Brain microvascular endothelial cell (primary cell): ENCODE measurements at places on chromosomes 12 and 14.
A peak's percentile ranks its signal among the peaks of the same experiment; 100 is the strongest.

- DNase-seq: no peak
Measured at GRCh38 chr12:96749999-96750398, 157.1 kb upstream of the NEDD1 start.

DNA sequence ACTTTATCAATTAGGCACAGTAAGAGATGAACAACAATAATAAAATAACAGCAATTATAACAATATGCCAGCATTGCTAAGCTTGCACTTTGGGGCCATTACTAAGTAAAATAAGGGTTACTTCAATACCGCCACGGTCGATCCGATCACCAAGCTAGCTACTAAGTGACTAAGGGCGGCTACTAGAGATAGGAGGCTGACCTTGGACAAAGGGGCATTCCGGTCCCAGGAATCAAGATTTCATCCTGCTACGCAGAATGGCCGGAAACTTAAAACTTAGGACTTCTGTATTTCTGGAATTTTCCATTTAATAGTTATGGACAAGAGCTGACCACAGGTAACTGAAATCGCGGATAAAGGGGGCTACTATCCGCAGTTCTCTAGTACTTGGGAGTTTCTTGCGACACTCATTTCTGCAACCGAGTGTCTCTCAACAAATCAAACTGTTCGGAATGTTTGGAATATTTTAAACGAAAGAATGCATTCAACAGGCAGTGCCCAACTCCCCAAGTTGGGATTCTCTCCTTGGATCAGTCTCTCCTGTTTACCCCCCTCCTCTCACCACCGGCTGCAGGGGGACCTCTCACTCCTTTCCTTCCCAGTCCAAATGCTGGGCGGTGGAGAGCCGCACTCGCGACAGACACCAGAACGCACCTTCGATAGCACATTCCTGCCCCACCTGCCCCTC lies 650 bp downstream of the HEBP1 start:
- no peak for DNase-seq

- DNase-seq: no peak
Measured at GRCh38 chr12:30878024-30878423, 48.5 kb upstream of the TSPAN11 start.

- no peak for DNase-seq
Measured at GRCh38 chr14:26199590-26200370, 398.1 kb downstream of the NOVA1 start.

DNA sequence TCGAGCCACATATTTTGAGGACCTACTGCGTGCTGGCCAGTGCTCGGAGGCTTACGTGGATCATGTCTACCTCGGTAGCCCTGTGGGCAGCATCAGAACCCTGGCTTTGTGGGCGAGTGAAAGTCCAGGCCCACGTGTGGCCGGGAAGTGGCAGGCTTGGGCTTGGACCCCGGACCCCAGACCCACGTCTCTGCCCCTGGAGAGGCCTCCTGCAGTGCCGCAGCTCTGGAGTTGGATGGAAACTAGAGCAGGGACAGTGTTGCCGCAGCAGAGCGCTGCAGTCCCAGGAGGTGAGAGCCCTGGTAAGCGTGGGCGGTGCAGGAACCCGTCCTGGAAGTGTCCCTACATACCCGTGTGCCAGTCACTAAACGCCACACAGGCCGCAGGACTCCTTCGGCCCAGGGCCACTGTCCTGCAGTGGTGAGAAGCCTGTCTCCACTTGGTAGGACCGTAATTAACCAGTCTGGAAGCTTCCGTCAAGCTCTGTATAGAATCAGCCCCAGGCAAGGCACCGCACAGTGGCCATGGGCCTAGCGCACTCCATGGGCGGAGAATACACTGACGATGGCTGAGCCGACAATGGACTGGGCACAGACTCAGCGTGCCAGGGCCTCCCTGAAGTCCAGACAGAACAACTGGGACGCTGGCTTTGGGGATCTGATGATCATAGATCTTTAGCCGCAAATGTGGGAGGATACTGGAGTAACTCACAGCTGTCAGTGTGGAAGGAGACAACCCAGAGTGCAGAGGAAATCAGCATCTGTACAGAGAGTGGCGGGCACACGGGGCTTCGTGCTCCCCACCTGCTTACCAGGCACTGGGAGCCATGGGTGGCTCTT lies 219.5 kb downstream of the KIF26A start:
- no peak for DNase-seq

- peak; percentile 58 for DNase-seq
Measured at GRCh38 chr12:109946505-109946904, 46.4 kb downstream of the TCHP start.

DNA sequence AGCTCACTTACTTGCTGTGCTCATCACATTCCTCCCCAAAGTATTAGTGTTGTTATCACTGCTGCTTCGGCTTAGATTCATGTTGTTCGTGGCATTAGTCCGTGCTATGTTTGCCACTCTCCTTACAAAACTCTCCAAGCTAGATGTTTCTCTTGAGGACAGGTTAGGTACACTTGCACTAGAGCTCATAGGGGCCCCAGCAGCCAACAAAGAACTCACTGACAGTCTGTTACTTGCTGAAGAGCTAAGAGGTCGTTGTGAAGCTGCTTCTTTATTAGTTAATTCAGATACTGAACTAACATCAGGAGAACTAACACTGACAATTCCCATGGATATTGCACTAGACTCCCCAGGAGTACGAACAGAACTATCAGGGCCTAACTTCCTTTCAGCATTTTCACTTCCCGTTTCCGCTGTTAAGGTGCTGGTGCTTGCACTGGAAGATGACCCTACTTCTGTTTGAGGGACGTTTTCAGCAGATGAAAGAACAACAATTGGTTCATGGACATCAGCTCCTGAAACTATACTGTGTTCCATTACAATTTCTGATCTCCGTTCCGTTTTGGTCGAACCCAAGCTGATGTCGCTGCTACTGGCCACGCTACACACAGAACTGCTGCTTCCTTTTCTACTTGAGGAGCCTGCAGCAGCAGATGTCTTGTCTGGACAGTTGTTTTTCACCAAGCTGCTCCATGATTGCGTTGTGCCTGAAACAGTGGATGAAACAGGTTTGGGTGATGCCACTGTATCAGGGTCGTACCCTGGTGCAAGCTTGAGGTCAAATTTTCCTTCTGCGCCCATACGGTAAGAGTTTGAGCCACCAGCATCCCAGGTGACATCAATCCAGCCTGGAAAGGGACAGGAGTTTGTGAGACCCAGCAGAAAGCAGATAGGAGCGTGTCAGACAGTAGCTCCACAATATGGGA lies 78.7 kb downstream of the HECTD1 start:
- DNase-seq: no peak

GRCh38 chr12:50331745-50332144 lies 48.4 kb upstream of the LIMA1 start:
- DNase-seq: no peak

- no peak for DNase-seq
Measured at GRCh38 chr14:101062601-101063000, 159.1 kb upstream of the RTL1 start.

GRCh38 chr14:101054671-101055070 lies 151.1 kb upstream of the RTL1 start:
- DNase-seq: no peak

DNA sequence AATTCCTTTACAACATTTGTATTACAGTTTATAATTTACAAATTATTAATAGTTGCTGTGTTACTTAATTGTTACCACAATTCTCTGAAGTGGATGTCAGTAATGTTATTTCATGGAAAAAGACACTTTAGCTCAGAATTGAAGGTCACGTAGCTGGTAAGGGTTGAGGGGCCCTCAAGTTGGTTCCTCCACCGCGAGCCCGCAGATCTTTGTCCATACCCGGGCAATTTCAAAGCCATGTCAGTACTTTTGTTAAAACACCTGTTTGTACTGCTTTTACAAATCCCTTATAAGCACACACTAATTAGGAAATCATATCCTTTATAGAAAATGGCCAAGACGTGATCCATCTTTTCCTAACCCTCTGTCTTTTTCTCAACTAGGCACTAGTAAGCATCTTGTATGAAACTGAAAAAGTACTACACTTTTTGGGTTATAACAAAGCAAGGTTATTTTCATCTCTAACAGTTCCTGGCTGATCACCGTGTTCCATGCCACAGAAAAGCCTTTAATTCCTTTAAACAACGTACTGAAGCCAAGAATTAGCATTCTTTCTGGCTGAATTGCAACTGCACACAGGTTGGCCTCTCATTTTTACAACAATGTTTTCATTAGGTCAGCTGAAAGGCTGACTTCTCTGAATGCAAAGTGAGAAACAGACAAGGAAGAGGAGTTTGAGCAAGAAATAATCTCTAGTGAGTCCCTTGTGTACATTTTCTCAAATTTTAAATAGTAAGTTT lies 76.1 kb downstream of the CNTN1 start:
- no peak for DNase-seq
